ENCODE measurements at places on chromosomes 1 and 21. TPM values are rescaled to one million over a fixed set of nuclear protein-coding genes. Genes with fewer than 3 reads are reported as not detected.
A peak's percentile ranks its signal among the peaks of the same experiment; 100 is the strongest.

Gene PRR9
- total RNA-seq = not detected

Gene TARDBP
- 106 TPM for total RNA-seq

Gene KCNA3
- 0.24 TPM for total RNA-seq

Gene CRYAA
- total RNA-seq = not detected

Gene KCNK2
- total RNA-seq = 0.27 TPM

Gene FAAH
- total RNA-seq = 4.8 TPM

Gene CFAP74
- total RNA-seq = not detected

Gene C1orf174
- 12.6 TPM for total RNA-seq

Gene EPHA2
- 7.3 TPM for total RNA-seq

Gene NOL9
- 10.9 TPM for total RNA-seq

Gene ELF3
- 0.65 TPM for total RNA-seq

GRCh38 chr1:164693564-164694359 lies 134.8 kb downstream of the PBX1 start:
- no peak for DNase-seq

- no peak for DNase-seq
These were observed 28.2 kb downstream of the LACTBL1 start for GRCh38 chr1:22944346-22945055.

GRCh38 chr1:231839999-231840398 lies 213.4 kb downstream of the DISC1 start:
- DNase-seq = no peak

GRCh38 chr1:222521299-222522104 lies 26.4 kb downstream of the HHIPL2 start:
- DNase-seq = no peak

GRCh38 chr1:167994560-167994959 lies 57.7 kb upstream of the MPC2 start:
- DNase-seq = no peak

DNA sequence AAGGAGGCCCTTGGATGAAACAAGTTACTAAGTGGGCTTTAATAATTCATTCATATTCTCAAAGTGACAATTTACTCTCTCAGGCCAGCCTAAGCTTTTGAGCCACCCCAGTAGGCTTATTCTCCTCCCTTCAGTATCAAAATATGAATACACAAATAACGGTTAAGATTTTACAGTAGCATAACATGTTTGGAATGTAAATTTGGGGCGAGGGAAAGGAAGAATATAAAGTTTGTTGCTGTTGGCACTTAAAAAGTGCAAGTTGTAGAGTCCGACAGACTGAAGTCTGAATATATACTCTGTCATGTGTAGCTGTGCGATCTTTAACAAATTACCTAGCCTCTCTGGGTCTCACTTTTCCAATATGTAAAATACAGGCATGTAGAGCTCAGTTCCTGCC lies 22.6 kb upstream of the MYSM1 start:
- no peak for DNase-seq

GRCh38 chr1:97778718-97779117 lies 142.1 kb downstream of the DPYD start:
- DNase-seq = no peak

- no peak for DNase-seq
These were observed 48.8 kb upstream of the MAN1A2 start for GRCh38 chr1:117318426-117318825.

GRCh38 chr1:201460814-201461644 lies 8.0 kb downstream of the PHLDA3 start:
- DNase-seq = no peak

- no peak for DNase-seq
These were observed 143.3 kb downstream of the SIPA1L2 start for GRCh38 chr1:232486454-232487207.

GRCh38 chr21:27269644-27270043 lies 302.8 kb upstream of the ADAMTS5 start:
- DNase-seq = no peak

GRCh38 chr21:20010691-20011200 lies 987.5 kb upstream of the NCAM2 start:
- peak; percentile 34 for DNase-seq

- no peak for DNase-seq
These were observed 55.2 kb downstream of the UBR4 start for GRCh38 chr1:19154876-19155275.

GRCh38 chr1:12690156-12690555 lies 25.8 kb upstream of the AADACL3 start:
- no peak for DNase-seq

DNA sequence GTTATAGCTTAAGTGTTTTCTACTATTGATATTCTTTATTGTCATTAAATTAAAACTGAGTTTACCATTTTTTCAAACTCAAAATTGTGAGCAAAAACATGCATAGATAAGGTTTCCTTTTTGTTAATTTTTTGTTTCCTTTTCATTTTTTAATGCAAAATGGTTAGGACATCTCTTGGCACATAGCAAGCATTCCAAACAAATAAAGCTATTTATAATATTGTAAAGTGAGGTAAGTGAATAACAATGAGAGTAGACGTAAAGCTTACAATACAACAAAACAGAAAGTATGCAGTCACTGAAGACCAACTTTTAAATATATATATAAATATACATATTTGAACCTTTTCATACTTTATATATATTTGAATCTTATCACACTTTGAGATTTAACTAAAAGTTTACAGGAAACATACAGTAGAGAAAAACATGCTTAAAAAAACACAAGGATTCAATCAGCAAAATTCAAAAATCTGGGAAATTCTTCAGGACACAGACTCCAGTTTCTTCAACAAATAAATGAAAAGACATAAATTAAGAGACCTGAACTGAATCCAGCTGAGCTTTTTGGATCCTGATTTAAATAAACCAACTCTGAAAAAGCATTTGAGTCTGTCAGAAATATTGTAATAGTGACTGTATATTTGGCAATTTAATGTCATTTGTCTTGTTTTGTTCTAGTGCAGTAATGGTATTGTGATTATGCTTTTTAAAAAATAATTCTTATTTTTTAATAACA lies 67.5 kb upstream of the SAMSN1 start:
- no peak for DNase-seq

DNA sequence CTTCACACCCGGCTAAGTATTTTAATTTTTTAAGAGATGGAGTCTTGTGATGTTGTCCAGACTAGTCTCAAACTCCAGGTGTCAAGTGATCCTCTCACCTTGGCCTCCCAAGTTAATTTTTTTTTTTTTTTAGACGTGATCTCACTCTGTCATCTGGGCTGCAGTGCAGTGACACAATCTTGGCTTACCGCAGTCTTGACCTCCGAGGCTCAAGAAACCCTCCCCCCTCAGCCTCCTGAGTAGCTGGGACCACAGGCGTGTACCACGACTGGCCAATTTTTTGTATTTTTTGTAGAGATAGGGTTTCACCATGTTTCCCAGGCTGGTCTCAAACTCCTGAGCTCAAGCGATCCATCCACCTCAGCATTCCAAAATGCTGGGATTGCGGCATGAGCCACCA lies 11.7 kb upstream of the IFNLR1 start:
- no peak for DNase-seq

DNA sequence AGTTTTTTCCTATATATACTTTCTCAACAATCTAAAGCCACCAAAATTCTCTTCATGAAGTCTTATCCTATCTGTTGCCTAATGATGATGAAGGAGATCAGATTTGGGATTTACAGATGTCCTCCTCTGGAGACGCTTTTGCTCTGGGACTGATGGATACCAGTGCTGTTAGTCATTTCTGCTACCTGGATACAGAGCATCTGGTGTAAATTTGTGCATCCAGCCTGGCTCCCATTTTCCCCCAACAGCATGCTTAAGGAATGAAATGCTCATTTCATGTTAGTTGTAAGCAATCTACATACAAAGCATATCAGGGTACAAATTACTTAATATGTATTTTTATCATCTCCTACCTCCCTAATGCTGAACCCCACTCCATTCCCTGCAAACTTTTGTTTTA lies 57.7 kb downstream of the HNRNPR start:
- no peak for DNase-seq

DNA sequence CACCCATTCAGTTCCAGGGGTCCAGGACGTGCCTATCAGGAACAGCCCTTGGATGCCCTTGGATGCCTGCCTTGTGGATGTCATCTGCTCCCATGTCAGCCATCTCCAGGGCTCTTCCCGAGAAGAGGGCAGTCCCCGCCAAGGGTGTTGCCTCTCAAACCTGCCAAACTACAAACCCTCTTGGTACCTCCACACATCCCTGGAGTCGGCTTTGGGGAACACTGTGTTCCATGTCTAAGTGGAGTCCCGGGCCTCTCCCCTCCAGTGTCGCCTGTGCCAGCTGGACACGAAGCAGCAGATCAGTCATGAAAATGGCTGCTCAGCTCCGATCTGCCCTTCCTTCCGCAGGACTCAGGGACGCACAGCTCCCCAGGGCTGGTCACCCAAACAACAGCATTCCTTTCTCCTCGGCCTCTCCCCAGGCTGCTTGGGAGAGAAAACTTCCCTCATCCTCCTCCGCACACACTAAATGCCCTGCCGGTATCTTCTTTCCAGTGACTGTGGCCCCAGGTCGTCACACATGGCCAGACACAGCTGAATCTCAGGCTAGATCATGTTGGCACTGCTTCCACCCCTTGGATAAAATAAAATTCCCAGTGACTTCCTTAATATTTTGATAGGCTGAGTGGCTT lies 53.4 kb downstream of the GALNT2 start:
- DNase-seq = peak; percentile 76

DNA sequence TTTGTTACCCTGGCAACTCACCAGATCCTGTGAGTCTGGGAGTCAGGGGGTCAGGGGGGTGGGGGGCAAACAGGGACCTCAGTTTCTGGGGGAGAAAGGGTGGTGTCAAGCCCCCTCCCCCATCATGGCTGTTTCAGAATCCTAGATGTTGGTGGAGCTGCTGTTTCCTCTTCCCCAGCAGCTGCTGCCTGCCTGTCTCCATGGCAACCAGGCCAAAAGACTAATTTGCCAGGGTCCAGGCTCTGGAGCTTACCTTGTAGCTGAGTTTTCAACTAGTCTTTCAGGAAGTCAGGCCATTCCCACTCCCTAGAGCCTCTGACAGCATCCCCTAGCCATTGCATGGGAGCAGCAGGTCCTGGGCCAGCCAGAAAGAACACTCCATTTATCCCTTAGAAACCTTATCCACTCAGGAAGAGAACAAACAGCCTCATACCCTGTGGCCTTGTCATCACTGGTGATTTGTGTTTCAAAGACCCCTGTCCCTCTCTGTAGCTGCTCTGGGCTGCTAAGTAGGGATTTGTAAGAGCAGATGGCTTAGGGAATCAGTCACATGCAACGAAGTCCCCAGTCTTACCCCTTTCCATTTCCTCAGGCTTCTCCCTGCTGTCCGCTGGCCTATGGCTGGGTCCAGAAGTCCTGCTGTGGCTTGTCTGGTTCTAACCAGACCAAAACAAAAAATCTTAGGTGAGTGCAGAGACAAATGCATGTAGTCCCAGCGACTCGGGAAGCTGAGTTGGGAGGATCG lies 21.5 kb upstream of the STMN1 start:
- no peak for DNase-seq

GRCh38 chr1:47709872-47710231 lies 272.0 kb downstream of the FOXD2 start:
- no peak for DNase-seq

DNA sequence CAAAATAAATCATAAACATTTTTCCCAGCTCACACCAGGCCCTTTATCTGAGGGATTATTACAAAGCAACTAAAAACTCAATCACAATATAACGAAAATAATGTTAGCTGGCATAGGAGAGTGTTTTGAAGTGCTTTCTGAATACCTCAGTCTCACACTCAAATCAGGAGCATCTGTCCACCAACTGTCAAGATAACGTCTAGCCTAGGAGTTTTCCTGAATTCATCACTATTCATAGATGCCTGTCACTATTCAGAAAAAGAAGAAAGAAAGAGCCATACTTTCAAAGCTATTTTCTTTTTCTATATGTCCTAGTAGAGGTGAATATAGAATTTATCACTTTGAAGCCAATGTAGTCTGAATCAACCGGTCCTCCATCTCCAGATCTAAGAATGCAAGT lies 127.0 kb downstream of the AKT3 start:
- no peak for DNase-seq

GRCh38 chr1:7097938-7098592 lies 312.8 kb downstream of the CAMTA1 start:
- no peak for DNase-seq
